ENCODE measurements at places on chromosomes 16 and 17.
A peak's percentile ranks its signal among the peaks of the same experiment; 100 is the strongest.

DNA sequence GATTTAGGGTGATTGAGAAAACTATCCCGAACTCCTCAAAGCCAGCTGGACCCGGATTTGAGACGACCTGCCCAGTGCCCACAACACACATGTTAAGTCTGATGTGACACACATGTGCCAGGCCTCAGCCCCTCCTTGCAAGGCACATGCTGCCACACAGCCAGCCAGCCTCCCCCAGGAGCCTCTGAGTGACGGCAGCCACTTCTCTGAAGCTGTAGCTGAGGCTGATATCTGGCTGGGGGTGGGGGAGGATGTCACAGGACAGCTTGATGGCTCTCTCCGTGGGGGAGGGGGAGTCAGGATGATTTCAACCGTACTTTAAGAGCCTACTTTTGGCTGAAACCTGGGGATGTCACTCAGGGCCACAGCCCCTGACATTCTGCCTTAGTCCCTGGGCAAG lies 40.9 kb downstream of the SRCIN1 start:
- no peak for DNase-seq

DNA sequence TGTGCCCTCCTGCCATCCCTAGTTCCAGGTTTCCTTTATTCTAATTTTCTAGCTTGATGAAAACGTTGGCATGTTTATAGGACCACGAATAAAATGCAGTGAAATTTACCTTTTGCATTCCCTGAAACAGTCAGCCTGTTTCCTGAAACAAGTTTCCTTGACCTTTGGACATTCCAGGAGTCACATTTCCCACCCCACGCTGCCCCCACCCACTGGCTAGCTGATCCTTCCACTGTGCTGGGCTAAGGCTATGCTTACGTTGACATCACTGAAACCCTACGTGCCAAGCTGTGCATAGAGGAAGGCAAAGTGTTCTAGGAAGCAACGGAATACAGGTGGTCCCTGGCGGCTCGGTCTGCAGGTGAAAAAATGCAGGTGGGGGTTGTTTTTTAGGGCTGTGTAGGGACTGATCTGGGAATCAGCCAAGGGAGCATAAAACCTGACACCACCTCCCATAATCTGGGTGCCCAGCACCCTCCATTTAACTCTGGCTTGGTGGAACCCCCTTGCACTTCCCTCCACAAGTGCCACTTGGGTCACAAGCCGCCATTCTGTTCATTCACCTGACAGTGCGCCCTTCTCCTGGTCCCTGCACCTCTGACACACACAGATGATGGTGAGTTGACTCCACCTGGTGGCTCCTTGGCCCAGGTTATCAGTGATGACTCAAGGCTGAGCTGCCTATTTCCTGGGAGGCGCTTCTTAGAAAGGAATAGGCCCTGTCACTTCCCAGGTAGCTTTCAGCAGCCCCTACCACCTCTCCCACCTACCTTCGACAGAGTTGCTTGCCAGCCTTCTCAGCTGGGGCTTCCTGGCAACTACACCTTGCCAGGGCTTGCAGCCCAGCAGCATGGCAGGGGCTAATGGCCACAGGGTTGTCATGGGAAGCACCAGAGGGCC lies 83.7 kb downstream of the N4BP1 start:
- peak; percentile 50 for DNase-seq

DNA sequence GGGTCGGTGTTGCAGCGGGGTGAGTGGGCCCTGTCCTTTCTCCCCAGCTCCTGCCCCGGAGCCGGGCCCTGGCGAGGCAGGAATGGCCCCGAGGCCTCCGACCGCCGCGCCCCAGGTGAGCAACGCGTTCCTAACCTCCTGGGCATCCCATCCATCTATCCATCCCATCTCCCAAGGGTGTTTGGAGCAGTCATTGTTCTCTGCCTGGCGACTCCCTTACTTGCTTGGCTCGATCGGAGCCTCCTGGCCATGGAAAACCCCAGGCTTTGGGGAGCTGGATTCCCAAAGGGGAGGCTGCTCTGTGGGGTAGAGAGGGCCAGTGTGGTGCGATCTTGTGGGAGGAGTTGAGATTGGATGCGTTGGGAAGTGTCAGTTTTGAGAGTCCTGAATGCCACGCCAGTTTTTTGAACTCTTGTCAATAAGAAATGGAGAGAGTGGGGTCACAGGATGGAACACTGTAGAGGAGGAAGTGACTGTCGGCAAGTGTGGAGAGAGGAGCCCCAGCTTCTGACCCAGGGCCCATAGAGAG lies 684 bp downstream of the ZFP90 start:
- DNase-seq, result peak; percentile 65

GRCh38 chr17:16934836-16935235 lies 37.1 kb downstream of the TNFRSF13B start:
- DNase-seq, result no peak

GRCh38 chr17:57289130-57289529 lies 32.8 kb downstream of the MSI2 start:
- no peak for DNase-seq

DNA sequence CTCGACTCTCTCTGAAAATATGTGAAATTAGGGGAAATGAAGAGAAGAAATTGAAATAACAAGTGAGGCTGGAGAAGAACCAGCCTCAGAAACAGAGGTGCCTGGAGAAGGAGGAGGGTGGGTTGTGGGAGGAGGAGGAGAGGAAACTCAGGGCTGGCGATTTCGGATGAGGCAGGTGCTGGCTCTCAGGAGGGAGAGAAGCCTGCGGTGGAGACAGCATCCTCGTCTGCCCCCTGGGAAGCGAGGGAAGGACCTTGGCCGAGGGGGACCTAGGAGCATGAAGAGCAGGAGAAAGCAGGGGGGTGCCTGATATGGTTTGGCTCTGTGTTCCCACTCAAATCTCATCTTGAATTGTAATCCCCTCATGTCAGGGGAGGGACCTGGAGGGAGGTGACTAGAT lies 264.7 kb upstream of the TNRC6C start:
- DNase-seq, result no peak

DNA sequence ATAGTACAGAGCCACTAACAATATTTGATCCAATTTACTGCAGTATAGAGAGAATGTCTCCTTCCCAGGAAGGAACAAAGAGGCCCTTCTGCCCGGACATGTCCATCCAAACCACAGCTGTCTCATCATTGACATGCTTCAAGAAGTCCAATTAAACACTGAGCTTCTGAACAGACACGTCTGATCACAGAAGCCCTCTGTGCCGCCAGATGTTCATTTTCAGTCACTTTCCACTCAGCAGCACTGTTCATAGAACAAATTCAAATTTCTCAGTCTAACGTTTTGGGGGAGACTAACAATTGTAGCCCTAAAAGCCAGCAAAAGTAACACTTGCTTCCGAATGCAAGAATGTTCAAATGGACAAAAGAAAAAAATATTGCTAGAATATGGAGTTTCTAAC lies 15.3 kb downstream of the ZC3H7A start:
- no peak for DNase-seq

DNA sequence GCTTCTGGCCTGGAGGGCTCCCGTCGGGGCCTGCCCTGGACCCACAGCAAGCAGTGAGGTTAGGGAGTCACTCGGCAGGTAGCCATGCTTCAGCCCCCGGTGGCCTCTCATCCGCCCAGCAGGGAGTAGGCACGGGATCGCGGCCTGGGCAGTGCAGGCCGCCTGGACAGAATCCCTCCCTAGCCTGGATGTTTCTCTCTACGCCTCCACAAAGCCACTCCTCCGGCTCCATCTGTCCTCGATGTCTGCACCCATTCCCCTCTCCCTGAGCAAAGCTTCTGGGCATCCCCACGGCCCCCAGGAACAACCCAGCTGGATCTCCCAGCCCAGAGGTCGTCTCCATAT lies 145.2 kb downstream of the RBFOX3 start:
- DNase-seq, result no peak

GRCh38 chr17:43976963-43977837 lies 23.5 kb upstream of the PYY start:
- no peak for DNase-seq

- DNase-seq, result no peak
Observed at GRCh38 chr17:57672971-57673370, 72.1 kb downstream of the CCDC182 start.

DNA sequence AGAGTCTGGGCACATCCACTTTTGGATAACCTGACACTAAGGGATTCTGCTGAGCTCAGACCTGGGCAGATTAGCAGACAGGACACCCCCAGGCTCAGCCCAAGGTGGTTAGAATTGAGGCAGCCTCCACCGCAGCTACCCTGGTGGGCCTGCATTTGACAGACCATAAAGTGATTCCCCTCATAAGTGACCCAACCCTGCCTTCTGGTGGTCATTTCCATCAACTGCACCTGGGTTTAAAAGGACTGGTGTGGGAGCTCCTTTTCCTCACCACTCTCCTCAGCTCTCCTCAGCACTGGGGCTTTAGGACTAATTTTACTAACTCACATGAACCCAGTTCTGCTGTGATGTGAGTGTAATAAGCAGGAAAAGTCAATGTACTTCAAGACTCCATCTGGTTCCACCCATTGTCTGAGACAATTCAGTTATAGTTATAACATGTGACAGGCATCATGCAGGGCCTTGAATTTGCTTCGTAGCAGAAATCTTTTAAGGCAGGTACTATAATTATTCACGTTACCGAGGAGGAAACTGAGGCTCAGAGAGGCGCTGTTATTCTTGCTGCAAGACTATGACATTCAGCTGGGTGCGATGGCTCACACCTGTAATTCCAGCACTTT lies 42.5 kb downstream of the MYH3 start:
- no peak for DNase-seq

GRCh38 chr16:9259914-9260608 lies 168.6 kb downstream of the HAPSTR1 start:
- DNase-seq, result no peak

GRCh38 chr17:44384823-44385286 lies 4.6 kb downstream of the ITGA2B start:
- no peak for DNase-seq

DNA sequence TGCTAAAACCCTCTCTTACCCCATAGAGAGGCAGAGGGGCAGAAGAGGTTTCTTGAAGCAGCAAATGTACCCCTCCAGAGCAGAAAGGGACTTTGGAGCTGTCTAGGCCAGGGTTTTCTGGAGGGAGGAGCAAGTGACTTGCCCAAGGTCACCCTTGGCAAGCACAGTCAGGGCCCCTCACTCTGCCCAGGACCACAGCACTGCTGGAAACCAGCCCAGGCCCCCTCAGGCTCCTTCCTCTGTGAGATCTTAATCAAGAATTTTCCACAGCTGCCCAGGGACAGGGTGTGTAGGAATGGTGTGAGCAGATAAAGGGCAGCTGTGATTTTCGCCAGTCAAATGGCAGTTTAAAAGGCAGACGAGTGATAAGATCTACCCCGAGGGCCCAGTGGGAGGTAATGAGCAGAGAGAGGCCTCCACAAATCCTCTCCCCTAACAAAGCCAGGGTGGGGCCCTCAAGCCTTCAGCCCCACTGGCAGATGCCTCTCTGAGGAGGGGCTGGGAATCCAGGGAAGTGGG lies 3.9 kb upstream of the SLC12A3 start:
- no peak for DNase-seq

DNA sequence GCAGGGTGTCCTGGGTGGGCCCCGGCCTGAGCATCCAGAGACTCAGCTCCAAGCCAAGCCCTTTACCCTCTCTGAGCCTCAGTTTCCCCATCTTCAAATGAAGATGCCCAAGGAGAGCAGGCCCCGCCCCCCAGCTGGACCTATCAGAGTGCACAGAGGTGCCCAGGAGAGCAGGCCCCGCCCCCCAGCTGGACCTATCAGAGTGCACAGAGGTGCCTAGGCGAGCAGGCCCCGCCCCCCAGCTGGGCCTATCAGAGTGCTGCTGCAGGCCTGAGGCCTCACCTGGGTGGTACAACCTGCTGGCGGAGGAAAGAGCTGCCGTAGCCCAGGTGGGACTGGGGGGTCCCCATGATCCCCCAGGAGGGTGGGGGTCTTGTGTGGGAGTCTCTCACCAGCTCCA lies 3.4 kb upstream of the SSTR5 start:
- no peak for DNase-seq

DNA sequence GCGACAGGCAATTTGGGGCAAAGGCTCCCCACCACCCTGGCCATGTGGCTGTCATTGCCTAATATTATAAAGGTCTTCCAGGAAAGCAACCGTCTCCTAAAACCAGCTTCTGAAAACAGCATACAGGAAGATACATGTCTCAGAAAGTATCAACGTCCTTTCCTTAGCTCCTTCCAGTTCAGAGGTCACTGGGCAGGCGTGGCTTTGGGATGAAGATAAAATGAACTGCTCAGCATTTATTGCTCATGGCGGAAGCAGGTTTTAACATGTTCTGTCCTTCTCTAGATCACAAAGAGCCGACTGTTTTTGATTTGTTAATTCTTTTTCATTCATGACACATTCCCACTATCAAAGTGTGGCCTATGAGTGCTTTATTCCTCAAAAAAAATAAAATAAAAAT lies 8.0 kb downstream of the CFAP20 start:
- DNase-seq, result no peak

DNA sequence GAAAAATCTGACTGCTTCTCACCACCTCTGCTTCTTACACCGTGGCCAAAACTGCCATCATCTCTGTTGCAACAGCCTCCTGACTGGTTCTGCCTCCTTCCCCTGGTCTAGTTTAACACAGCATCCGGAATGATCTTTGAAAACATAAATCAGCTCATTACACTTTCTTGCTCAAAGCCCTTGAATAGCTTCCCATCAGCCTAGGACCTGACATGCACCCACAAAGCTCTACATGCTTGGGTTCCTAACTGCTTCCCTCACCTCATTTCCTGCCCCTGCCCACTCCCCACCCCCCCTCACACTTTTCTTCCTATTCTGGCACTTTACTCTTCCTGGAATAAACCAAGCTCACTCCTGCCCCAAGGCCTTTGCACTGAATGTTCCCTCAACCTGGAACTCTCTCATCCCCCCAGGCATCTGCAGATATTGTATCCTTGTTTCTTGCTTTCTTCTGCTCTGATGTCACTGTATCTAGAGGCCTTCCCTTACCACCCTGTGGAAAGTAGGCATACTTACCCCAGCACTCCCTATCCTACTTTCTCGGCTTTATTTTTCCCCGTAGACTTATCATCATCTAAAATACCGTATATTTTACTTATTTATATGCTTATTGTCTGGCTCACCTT lies 112.4 kb downstream of the FTO start:
- no peak for DNase-seq

GRCh38 chr17:66555605-66556004 lies 253.2 kb downstream of the PRKCA start:
- DNase-seq, result no peak

DNA sequence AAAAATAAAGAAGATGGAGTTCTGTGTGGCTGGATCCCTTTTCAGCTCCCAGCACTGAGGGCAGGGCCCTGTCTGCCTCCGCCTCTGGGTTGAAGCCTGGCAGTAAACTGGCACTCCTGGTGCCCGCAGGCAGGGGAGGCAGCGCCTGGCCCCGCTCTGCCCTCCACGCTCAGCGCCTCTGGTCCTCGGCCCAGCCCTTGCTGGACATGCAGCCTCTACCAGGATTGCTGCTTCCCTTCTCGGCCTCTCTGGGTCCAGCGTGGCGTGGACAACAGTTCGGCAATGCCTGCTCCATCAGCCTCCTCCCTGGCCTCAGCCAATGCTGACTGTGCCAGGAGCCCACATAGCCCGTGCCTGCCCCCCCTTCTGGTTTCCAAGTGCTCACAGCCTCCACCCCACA lies 84.4 kb upstream of the CHMP6 start:
- no peak for DNase-seq

DNA sequence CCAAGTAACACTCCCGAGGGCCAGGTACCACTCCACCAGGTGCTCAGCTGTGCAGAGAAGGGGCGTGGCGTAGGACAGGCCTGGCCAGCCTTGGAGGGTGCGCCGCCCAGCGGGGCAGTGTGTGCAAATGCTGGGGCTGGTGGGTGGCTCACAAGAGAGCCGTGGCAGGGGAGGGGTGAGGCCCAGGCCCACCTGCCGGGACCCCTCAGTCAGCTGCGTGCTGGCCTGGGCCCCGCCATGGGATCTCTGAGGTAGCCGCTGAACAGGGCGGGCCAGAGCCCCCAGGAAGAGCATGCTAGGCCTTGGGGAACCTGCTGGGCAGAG lies 8.8 kb downstream of the TPSG1 start:
- DNase-seq, result no peak

- no peak for DNase-seq
Observed at GRCh38 chr17:78390241-78391050, 12.0 kb downstream of the PGS1 start.

Measured in H1 (cell line).